ENCODE measurements at places on chromosomes 13 and 19.

GRCh38 chr19:5255602-5256231, 84.9 kb downstream of the PTPRS start:
- DNase-seq = no peak

- no peak for DNase-seq
Observed at GRCh38 chr13:28022848-28023518, 34.5 kb upstream of the URAD start.

GRCh38 chr13:107803822-107804495, 411.4 kb downstream of the LIG4 start:
- no peak for DNase-seq

- no peak for DNase-seq
Observed at GRCh38 chr19:30406220-30407067, 34.3 kb downstream of the ZNF536 start.

GRCh38 chr19:10568062-10568825, 535 bp downstream of the CDKN2D start:
- DNase-seq = no peak

DNA sequence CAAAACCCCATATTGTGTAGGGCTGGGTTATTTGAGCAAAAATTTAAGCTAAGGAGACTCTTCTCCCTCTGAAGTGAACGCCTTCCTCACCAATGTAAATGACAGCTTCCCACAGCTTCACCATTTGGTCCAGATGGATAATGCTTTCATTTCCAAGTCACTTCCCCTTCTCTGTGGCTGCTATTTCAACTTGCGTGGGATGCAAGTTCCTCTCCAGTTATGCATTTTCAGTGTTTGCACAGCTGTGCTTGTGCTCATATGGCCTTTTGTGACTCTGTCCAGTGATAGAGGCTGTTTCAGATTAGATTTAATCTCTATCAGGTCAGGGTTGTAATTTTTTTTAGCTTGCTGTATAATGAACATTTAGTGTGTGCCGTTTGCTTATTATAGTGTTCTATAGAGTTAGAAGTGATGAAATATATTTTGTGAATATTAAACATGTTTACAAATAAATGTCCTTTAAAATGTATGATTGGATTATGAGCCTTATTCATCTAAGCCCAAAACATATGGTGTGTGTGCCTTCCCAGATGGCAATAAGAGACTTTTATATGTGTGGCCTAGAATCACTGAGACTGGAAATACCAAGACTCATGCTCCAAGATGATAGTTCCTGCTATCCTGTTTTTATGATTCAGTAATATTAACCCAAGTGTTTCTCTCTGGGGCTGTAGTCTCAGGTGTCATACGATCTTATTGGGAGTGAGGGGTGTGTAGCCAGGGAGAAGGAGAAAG, 86.6 kb downstream of the TNFRSF19 start:
- no peak for DNase-seq

GRCh38 chr13:84279166-84279565, 396.9 kb upstream of the SLITRK1 start:
- DNase-seq = no peak

DNA sequence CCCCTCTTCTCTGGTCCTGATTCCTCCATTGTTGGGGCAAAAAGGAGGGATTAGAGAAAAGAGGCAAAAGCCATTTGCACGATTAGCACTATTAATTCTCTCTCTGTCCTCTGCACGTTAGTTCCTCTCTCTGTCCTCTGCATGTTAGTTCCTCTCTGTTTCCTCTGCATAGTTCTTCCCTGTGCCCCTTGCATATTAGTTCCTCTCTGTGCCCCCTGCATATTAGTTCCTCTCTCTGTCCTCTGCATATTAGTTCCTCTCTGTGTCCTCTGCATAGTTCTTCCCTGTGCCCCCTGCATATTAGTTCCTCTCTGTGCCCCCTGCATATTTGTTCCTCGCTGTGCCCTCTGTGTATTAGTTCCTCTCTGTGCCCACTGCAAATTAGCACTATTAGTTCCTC, 847.2 kb upstream of the GPC6 start:
- no peak for DNase-seq

DNA sequence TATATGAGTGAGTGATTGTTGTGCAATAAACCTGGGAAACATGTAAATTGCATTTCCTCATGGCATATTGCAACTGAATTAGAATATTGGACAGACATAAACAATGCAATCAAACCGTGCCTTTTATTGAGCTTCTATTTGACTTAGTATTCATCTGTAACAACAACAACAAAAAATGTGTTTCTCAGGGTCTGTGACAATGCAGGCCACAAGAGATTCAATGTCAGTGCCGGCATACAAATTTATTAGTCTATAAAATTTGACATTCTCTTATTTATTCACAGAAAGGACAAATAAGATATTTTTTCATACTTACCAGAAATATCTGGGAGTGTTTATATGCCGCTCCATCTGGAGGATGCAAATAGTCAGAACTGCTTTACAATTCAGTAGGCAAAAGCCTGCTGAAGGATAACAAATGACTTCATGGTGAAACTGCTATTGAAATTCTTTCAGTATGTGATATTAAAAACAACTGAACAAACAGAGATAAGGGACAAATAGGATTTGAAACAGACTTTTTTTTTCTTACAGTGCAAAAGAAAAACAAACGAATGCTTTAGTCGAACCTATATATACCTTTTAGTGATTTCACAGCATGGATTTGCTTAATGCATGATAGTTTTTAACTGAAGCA, 77.2 kb downstream of the DACH1 start:
- DNase-seq = no peak

DNA sequence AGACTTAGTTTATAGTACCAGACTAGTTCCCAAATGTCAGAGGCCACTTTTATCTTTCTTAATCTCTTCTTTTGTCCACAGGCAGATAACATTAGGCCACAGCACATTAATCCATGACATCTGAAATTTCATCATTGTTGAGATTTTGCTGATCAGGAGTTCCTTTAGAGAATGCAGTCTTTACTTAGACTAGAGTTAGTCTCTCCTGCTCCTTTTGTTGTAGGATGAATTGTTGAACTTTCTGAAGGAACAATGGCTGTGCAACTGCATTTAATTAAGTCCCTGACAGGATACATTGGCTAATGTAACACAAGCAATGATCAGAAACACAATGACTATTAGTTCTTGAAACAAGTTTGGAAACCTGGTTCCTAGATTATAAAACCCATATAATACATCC, 266.3 kb downstream of the PCDH20 start:
- DNase-seq = no peak
